Activated CD8-positive, alpha-beta memory T cell treated with anti-CD3 and anti-CD28 coated beads for 48 hours (primary cell): ENCODE measurements at places on chromosomes 7 and 10.

DNA sequence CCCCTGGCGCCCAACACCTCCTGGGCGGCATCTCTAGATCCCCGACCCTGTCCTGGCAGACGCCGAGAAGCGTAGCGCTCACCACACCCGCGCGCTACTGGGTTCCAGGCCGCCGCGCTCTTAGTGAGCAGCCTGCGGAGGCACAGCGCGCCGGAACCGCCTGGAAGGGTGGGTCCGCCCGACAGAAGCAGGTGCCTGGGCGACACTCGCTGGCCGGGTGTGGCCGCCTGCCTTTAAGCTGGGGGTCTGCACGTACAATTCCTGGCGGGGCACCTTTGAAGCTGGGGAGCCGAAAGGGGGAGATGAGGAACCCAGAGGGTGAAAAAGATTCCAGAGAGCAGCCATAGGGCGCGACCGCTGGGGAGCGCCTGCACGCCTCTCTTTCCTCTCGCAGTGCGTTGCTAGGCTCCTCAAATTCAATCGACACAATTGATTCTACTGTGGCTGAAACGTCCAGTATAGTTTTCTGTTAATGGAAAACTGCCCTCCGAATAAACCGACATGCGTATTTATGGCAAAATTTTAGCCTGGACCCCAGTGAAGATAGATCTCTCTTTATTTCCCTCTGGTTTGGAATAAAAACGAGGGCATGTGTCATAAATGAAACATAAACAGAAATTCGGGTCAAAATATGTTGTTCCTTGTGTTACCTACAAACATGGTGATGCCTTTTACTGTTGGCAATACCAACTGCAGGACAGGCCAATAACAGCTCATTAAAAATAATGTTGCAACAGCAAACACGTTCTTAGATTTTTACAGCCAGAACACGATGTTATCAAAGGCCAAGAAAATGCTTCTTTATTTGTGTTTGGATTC, 4.6 kb downstream of the HMX3 start:
- DNase-seq = no peak

GRCh38 chr7:1288996-1289551, 56.4 kb downstream of the UNCX start:
- DNase-seq = no peak

DNA sequence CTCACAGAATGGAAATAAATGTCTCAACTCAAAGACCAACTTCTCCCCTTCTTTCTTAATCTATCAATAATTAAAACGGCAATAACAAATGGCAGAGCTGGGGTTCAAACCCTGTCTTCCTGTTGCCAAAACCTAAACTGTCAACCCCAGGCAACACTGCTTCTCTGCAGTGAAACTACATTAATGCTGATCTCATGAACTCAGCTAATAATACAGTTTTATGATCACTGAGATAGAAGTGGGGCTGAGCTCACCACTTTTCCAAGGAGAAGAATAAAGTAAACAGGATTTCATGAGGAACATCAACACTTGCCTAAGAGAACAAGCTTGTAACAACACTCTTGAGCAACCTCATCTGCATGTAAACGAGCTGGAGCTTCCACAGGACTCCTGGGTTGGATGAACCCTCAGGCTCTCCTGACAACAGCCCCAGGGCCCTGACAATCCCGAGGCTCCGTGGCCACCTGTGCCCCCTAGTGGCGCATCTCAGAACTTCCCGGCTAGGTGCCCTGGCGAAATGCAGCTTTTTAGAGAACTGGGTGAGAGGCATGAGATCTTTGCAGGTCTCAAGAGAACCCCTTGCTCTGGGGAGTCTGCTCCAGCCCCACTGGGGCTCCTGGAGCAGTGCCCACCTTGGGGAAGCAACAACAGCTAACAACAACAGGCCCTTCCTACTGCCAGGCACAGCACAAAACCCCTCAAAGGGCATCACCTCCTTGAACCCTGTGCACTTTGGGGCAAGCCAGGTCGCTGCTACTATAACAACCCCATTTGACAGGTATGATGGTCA, 169.3 kb downstream of the SH3PXD2A start:
- peak; percentile 81 for DNase-seq

GRCh38 chr10:14586901-14587300, 187.8 kb downstream of the FAM107B start:
- no peak for DNase-seq

DNA sequence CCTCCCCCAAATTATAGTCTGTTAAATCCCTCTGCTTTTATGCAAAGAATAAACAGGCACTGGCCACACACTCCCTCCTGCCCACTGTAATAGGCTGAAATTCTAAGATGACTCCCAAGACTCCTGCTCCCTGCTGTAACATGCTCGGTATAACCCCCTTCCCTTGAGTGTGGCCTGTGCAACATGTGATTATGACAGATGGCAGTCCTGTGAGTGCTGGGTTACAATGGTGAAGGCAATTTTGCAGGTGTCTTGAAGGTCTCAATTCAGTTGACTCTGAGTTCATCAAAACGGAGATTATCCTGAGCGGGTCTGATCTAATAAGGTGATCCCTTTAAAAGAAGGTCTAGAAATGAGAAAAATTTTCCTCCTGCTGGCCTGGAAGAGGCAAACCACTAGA, 55.9 kb downstream of the CREB3L2 start:
- DNase-seq = no peak

GRCh38 chr10:7334642-7334964, 76.2 kb downstream of the SFMBT2 start:
- DNase-seq = no peak
